CD8-positive, alpha-beta T cell (primary cell): ENCODE measurements at places on chromosomes 2 and 18. TPM values are rescaled to one million over a fixed set of nuclear protein-coding genes. Genes with fewer than 3 reads are reported as not detected.

DNA sequence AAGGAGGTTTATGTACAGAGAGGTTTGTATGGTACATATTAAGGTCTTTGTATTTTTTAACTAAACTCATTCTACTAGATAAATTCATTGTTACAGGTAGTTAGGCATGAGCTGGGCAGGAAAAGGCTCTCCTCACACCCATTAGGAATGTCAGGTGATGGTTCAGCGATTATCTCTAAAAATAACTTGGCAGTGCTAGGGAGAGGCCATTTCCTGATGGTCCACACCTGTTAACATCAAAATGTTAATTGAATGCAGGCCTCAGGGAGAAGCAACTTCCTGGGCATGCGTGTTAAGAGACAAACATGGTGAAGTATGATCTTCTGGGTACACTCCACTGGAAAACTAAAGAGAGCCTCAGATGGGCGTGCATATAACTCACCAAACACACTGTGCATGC lies 73.6 kb downstream of the ARL6IP6 start:
- no peak for DNase-seq

GRCh38 chr2:172446474-172447063 lies 19.2 kb downstream of the ITGA6 start:
- DNase-seq: no peak

DNA sequence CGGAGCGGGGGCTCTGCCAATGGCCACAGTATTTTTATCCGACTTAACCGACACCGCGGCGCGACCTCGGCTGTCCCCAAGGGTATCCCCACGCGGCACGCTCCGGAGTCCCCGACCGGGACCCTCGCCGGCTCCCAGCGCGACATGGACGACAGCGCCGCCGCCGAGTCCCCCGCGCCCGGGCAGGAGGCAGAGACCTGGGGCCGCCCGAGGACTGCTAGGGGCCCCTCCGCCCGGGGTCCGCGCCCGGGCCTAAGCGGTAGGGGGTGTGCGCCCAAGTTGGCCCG lies 468 bp downstream of the UXS1 start:
- no peak for DNase-seq

GRCh38 chr2:10452312-10452711 lies 4.2 kb upstream of the ODC1 start:
- no peak for DNase-seq

DNA sequence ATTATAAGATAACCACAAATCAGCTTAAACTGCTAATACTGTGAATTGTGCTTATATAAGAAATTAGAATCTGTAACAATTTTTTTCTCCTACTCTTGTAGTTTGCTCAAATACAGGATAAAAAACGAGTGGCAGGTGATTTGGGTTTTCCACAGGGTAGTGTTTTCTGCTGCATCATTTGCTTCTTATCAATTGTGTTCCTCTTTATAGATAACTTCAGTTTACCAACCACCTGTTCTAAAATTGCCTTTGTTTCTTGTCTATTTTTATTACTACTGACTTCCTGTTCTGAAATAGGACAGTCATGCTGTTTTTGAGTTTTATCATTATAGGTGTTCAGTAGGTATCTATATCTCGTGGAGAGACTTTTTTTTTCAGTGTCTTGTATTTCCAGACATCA lies 56.9 kb downstream of the MFSD6 start:
- DNase-seq: no peak

GRCh38 chr2:229380101-229380625 lies 109.1 kb upstream of the PID1 start:
- no peak for DNase-seq

DNA sequence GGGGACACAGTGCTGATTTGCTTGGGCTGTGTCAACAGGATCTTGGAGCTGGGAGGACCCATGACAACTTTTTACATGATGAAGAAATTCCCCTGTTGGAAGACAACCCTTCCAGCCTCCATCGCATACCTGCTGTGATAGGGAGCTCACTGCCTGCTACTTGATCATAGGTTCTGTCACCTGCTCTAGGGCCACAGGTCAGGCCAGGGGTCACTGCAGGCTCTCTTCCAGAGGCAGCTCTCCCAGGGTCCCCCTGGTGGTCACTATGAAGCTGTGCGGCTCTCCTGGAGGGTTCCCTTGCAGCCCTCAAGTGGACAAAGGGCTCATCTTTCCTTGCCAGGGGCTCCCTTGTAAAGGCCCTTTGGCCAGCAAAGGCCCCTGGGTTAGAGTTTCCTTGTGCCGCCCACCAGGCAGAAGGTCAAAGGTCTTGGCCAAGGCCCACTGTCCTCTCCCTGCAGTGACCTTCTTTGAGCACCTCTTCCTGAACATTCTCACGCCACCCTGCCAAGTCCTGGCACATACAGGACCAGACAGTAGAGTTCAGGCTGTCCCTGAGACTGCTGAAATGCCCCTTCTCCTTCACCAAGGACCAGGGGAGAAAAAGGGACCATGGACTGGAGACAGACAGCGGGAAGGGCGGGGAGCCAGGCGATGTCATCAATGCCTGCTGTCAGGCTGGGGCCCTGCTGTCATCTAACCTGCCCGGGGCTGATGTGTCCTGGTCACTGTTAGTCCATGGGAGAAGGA lies 345.1 kb downstream of the DYSF start:
- no peak for DNase-seq

DNA sequence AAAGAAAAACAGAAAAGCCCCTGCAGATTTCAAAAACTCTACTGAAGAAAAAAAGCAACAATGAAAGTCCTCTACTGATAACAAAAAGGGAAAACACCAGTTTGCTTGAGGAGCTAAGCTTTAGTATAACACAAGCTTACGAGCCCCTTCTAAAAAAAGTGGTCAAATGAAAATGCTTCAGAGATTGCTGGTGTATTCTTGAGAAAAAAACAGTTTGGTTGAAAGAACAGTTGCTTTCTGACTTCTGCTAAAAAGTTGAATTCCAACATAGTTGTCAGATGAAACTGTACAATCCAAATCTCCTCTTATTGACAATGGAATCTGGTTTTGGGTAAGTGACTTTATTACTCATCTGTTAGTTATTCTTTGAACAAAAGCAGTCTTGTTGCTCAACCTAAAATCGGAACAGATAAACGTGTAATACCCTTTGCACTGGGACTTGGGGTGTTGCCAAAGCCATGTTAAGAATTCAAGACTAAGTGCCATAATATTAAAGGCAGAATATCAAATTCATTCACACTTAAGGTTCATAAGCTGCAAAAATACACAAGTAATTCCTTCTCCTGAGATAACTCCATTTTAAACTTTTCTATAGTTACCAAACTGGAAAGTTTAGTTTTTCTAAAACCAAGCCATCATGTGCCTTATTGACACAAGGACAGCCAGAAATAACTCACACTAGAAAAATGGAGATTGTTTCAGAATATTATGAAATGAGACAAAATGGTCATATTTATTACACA lies 45.3 kb upstream of the SPAG16 start:
- DNase-seq: no peak

- DNase-seq: no peak
Observed at GRCh38 chr2:61536180-61536571, 2.0 kb downstream of the XPO1 start.

GRCh38 chr18:8673256-8674209 lies 31.8 kb upstream of the MTCL1 start:
- DNase-seq: no peak

DNA sequence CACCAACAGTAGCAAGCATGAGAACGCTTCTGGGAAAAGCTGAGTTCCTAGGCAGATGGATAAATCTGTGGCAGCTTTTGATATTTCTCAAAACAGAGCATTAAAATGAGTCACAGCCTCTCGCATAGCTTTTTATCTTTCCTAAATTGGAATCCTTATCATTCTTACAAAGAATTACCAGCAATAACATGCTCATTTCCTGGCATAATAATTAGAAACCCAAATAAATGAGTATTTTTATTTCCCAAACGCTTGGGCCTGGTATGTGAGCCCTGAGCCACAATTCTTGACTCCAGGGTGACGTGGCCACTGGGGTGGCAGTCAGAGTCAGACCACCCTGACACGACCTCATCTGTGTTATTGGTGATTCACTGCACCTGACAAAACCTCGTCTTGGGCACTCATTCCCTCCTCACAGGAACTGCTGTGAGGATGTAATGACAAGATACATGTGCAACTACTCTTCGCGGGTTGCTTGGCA lies 210.7 kb downstream of the ARL4C start:
- no peak for DNase-seq

DNA sequence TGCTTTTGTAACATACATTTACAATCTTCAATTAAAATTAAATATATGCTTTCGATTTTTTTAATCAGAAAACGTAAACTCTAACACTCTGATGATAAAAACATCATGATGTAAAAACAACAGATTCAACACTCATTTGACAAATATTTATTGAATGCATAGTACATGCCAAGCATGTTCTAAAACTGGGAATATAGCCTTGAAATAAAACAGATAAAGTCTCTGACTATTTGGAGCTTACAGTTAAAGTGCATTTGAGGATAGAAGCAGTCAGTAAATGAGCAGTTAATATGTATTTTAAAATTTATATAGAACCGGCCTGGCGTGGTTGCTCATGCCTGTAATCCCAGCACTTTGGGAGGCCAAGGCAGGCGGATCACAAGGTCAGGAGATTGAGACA lies 47.8 kb downstream of the TMX3 start:
- DNase-seq: no peak

- no peak for DNase-seq
Observed at GRCh38 chr2:9778012-9778411, 65.3 kb upstream of the TAF1B start.

- DNase-seq: no peak
Observed at GRCh38 chr18:23311351-23312121, 141.6 kb upstream of the RIOK3 start.

- no peak for DNase-seq
Observed at GRCh38 chr2:148987286-148987685, 51.2 kb upstream of the LYPD6B start.

GRCh38 chr2:127573771-127574170 lies 38.3 kb downstream of the MYO7B start:
- DNase-seq: no peak

GRCh38 chr2:170006587-170007325 lies 171.2 kb upstream of the MYO3B start:
- no peak for DNase-seq

DNA sequence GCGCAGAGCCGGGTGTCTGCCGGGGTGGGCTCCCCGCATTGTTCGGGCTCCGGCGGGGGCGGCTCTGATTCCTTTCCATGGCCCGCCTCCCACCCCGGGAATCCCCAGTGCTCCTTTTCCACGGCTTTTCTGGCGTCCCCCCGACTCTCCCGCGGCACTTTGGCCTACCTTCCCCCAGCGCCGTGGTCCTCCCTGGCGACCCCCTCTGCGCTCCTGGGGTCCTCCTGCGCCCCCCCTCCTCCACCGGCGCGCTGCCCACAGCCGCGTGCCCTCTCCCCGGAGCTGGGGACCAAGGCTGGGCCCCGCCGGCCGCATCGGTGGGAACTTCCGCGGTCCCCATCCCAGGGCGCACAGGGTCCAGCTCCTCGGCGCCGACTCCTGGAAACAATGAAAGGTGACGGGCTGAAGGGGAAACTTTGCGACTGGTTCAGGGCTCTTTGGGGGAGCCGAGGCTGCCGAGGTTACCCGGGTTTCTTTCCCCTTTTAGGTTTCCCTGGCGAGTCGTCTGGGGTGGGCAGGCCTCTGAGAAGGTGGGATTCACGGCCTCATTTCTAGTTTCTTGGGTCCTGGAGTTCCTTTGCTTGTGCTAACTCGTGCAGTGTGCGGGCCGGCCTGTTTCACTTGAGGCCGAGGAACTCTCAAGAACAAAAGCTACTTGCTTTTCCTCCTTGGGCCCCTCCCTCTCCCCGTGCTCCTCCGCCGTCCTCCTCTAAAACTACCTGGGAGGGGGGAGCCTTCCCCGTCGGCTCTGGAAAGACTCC lies 2.2 kb downstream of the TGIF1 start:
- peak; percentile 35 for DNase-seq

- DNase-seq: no peak
Observed at GRCh38 chr2:206160125-206160806, 571 bp downstream of the EEF1B2 start.

GRCh38 chr2:232831496-232831895 lies 38.6 kb upstream of the SNORC start:
- DNase-seq: no peak

DNA sequence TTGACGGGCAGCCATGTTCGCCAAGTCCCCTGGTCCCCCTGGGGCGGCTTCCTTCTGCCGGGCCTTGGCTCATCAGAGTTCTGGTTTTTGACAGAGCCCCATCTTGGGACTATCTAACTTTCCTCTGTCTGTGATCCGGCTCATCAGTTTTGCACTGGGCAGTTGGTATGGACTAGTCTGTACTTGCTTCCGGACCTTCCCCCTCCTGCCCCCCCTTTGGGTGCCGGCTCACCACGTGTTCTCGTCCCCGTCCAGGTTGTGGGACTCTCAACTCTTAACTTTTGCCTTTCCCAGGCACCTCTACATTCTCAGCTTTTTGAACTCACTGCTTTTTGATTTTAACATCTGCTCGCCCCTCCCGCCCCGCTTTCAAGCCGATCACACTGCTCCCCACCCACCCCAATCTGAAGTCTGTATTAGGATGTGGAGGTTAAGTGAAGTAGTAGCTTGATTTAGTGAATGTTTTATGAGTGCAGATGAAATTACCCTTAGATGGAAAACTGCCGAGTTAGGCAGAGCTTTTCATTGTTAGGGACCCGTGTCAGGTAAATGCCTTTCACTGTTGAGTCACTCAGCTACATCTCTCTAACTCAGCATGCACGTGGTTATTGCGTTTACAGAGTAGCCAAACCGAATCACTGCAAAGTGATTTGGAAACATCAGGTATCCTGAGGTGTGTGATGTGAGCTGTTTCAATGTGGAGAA lies 874 bp downstream of the WDR43 start:
- DNase-seq: peak; percentile 16

DNA sequence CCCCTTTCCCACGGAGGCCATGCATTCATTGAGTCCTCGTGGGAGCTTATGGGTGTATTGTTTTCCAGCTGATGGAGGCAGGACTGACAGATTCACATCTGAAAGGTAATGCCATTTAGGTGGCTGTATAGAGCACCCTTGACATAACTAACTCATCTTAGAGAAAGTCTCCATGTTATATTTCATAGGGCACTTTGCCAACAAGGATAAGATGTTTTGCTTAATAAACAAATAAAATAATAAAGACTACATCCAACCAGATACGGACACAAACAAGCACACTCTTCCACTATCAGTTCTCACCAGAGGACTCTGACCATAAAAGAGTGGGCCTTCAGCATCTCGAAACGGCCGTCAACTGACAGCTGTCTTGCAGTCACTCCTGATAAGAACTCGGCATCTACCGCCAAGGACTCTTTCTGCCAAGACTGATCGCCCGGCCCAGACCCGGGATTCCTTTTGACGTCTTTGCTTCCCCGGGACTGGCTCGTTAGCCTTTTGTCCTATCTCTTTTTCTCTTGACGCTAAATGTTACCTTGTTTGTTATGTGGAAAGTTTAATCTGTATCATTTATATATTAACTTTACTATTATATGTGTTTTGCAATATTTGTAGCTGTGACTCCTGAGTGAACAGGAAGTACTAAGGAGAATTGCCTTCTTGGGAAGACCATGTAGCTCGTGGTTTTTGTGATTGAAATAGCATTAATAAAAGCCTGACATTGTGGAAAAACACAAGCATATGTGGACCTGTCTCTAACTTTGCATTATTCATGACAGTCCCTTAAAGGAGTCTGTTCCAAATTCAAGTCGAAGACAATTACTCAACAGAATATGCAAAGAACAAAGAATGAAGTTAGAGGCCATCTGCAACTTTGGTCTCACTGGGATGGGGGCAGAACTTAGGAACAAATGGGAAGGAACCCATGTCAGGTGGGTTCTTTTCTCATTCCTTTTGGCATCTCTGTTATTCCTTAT lies 195.1 kb downstream of the LPIN1 start:
- no peak for DNase-seq

- DNase-seq: no peak
Observed at GRCh38 chr2:26449278-26450030, 28.5 kb downstream of the OTOF start.

The KLHL41 gene
- not detected for total RNA-seq

The ATG9A gene
- total RNA-seq: 116 TPM

The CNDP1 gene
- 0.22 TPM for total RNA-seq

The EVX2 gene
- not detected for total RNA-seq

The TMEFF2 gene
- total RNA-seq: not detected

The REG3G gene
- total RNA-seq: not detected
